ENCODE measurements at places on chromosomes 1 and 21.

DNA sequence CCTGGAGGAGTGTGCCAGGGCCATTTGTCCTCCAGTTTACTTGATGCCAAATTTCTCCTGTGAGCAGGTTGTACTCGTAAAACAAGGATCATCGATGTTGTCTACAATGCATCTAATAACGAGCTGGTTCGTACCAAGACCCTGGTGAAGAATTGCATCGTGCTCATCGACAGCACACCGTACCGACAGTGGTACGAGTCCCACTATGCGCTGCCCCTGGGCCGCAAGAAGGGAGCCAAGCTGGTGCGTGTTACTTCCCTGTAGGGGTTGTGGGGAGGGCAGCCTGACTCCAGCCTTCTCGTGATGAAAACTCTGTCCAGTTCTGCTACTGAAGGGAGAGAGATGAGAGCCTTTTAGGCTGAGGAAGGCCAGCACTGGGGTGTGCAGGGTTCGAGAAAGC lies 2.2 kb downstream of the RPS8 start:
- DNase-seq, result no peak

DNA sequence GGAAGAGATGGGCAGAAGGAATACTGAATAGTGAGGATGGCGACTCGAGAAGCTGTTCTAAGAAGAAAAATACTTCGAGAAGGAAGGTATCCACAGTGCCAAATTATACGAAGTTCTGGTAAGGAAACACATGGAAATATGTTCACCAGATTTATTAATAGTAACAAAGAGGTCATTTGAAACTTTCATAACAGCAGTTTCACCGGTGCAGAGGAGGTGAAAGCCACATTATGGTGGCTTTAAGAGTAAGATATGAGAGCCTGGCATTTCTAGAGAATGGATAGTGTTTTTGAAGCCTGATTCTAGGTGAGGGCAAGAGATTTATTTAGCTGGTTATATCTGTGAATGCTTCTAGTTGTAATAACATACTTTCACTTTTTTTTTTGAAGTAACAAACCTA lies 56.2 kb downstream of the DPYD start:
- DNase-seq, result no peak

- DNase-seq, result no peak
These were observed 2.9 kb downstream of the C2CD2 start for GRCh38 chr21:41950941-41951351.

DNA sequence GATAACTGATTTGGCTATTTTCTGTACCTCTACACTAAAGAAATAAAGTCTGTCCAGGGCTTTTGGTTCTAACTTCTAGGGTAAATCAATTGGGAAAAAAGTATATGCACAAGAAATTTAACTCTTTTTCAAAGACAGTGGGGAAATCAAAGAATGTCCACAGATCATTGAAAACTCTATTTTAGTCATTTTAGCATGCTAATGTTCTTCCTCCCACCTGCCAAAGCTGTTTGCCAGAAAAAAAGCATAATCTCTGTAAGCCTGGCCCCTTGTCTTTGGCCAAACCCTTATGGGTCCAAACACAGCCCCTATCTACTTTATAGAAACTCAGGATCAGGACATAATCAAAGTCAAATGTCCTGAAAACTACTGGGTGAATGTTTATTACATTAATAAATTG lies 302.2 kb upstream of the ESRRG start:
- DNase-seq, result no peak

- DNase-seq, result no peak
These were observed 258.4 kb upstream of the HOOK1 start for GRCh38 chr1:59556398-59556797.

DNA sequence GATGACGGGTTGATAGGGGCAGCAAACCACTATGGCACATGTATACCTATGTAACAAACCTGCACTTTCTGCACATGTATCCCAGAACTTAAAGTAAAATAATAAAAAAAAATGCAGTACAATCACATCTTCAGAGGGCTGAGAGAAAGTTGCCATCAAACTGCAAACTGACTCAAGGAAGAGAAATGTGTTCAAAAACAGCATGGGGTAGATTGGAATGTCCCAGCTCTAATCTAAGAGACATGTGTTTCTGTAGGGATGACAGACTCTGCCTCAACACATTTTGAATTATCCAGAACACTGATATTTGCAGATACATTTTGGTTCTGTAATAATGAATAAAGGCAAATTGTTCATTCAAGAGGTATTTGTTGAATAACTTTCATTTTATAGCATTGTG lies 171.2 kb upstream of the RUNX1 start:
- no peak for DNase-seq

- no peak for DNase-seq
These were observed 34.0 kb downstream of the FOXO6 start for GRCh38 chr1:41394959-41395956.

- DNase-seq, result peak; percentile 17
These were observed 2.4 kb downstream of the EPS15 start for GRCh38 chr1:51516649-51517158.

- DNase-seq, result no peak
These were observed 14.5 kb downstream of the PSMG1 start for GRCh38 chr21:39168800-39169199.

DNA sequence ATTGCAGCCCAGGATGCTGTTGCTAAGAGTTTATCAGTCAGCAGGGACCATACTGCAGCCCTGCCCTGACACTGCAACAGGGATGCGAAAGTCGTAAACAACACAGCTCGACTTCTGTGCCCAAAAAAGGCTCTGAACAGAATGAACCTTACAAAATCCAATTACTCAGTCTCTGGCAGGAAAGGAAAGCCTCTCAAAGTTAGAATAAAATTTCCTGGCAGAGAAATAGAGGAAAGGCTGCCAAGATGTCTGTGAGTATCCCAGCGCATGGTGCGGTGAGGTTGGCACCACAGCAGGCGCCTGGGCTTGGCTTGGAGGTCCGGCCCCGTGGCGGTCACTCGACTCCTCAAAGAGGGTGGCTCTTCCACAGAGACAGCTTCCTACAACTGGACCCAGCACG lies 185.8 kb downstream of the PCP4 start:
- DNase-seq, result no peak

GRCh38 chr1:34864759-34865158 lies 5.2 kb upstream of the SMIM12 start:
- DNase-seq, result peak; percentile 16

All from natural killer cell (primary cell).